ENCODE measurements at places on chromosomes 12 and 14. TPM values are rescaled to one million over a fixed set of nuclear protein-coding genes. Genes with fewer than 3 reads are reported as not detected.

The SMAGP gene
- 4.5 TPM for polyA plus RNA-seq

The CELA1 gene
- polyA plus RNA-seq = not detected

DNA sequence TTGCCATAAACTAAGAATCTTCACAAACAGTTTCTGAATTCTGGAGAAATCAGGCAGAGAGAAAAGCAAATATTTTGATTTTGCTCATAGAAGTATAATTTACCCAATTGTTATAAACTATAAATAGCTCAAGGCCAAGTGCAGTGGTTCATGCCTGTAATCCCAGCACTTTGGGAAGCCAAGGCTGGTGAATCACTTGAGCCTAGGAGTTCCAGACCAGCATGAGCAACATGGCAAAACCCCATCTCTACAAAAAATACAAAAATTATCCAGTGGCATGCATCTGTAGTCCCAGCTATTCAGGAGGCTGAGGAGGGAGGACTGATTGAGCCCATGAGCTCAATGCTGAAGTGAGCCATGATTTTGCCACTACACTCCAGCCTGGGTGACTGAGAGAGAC is 19.6 kb upstream of the MMP19 start:
- no peaks in the 10 kb centered on the region for H3K36me3 ChIP-seq
- no peaks in the 10 kb centered on the region for H3K4me1 ChIP-seq
- H3K27ac ChIP-seq = no peak overlapping the region

DNA sequence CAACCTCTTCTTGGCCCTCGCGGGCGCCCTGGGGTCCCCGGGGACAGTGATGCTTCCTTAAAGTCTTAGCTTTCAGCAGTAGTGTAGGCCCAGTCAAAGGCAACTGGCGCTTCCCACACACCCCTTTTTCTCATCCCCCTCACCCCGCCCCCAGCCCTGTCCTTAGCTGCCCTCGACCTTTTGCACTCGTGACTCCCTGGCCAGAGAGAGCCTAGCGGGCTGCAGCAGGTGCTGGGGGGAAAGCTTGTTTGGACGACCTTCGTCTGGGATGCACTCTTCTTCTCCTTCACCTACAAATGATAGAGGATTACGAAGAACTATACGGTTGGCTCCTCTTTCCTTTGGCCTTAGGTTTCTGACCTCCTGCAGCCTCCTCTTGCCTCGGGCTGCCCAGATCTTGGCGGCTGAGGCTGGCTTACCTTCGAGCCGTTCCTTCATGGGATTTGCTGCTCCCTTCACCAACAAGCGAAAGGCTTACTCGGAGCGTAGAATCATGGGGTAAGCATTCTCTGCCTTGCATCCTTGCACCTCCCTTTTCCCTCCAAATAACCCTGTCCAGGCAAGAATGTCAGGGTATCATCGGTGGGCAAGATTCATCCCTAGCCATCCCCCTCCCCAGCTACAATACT is 815 bp downstream of the COQ10A start:
- peak overlapping the region; percentile 69 for H3K27ac ChIP-seq
- H3K36me3 ChIP-seq = no peaks in the 10 kb centered on the region
- H3K4me3 ChIP-seq = peak overlapping the region; percentile 46

DNA sequence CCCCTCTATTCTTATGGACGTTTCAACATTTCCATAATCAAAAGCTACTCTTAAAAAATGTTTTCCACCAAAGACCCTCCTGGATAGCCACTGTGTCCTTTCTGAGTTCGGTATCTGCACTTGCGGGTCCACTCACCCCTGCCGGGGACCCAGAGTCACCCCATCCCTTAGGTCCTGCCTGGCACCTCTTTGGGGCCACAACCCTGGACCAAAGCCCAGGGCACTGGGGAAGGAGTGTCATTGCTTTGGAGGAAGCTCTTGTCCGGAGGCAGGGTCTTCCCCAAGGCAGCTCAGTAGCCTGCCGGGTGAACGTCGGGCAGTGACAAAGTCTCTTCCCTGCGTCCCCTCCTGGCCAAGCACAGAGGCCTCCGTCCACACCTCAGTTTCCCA is 129.6 kb downstream of the RFLNA start:
- no peaks in the 10 kb centered on the region for H3K4me1 ChIP-seq
- H3K36me3 ChIP-seq = peaks cover 2% of the 10 kb centered on the region
- no peak for DNase-seq
- H3K27ac ChIP-seq = no peak overlapping the region
- no peaks in the 10 kb centered on the region for H3K27me3 ChIP-seq
- H3K4me3 ChIP-seq = no peak overlapping the region

- no peak overlapping the region for H3K4me3 ChIP-seq
- H3K27me3 ChIP-seq = no peaks in the 10 kb centered on the region
- H3K36me3 ChIP-seq = no peaks in the 10 kb centered on the region
- no peak overlapping the region for H3K27ac ChIP-seq
- no peak for DNase-seq
Measured at GRCh38 chr12:68856510-68856909, 48.5 kb downstream of the MDM2 start.

DNA sequence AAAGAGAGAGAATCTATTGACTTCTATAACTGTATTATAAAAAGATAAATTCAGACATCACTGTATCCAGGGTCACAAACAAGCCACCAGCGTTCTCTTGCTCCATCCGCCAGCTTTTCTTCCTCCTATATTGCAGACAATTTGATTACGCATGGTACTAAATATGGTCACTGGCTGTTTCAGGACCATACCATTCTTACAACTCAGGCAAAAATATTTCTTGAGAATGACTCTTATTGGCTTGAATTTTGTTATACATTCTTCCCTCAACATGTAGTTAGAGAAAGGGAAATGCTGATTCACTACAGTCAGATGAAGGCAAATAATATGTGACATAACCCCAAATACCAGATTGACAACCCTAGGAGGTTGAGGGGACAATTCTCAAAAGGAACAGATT is 101.3 kb downstream of the SLC6A15 start:
- H3K27me3 ChIP-seq = no peaks in the 10 kb centered on the region
- H3K27ac ChIP-seq = no peak overlapping the region
- no peaks in the 10 kb centered on the region for H3K36me3 ChIP-seq
- DNase-seq = no peak
- H3K4me3 ChIP-seq = no peak overlapping the region
- H3K4me1 ChIP-seq = no peaks in the 10 kb centered on the region

- no peaks in the 10 kb centered on the region for H3K4me1 ChIP-seq
- H3K4me3 ChIP-seq = no peak overlapping the region
Measured at GRCh38 chr14:100429537-100429936, 106.4 kb downstream of the SLC25A47 start.

- no peak overlapping the region for H3K27ac ChIP-seq
- H3K4me1 ChIP-seq = no peaks in the 10 kb centered on the region
- H3K27me3 ChIP-seq = no peaks in the 10 kb centered on the region
- no peak for DNase-seq
Measured at GRCh38 chr12:92810370-92810769, 107.6 kb downstream of the PLEKHG7 start.
